RWPE1 (cell line): ENCODE measurements at places on chromosomes 2 and 18.

GRCh38 chr2:10221976-10222870, 80.5 kb upstream of the HPCAL1 start:
- DNase-seq, result no peak

GRCh38 chr18:49021433-49022129, 70.8 kb upstream of the SMAD7 start:
- DNase-seq, result peak; percentile 72

- no peak for DNase-seq
Observed at GRCh38 chr18:5253910-5254309, 41.6 kb downstream of the ZBTB14 start.

DNA sequence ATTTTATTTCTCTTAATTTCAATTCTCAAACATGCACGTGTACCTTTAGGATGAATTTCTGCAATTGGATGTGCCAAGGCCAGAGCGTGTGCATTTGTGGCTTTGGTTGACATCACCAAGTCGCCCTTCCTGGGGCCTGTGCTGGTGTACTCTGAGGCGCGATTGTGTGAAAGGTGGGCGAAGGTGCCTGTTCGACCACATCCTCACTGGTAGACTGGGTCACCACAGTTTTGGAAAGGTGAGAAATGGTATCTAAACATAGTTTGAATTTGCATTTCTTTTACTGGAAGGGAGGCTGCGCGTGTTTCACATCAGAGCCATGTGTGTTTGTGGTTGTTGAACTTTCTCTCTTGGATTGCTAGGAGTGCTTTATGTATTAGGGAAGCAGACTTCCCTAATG, 89.8 kb downstream of the LDLRAD4 start:
- no peak for DNase-seq

GRCh38 chr2:237391140-237391539, 22.8 kb downstream of the COL6A3 start:
- DNase-seq, result no peak

DNA sequence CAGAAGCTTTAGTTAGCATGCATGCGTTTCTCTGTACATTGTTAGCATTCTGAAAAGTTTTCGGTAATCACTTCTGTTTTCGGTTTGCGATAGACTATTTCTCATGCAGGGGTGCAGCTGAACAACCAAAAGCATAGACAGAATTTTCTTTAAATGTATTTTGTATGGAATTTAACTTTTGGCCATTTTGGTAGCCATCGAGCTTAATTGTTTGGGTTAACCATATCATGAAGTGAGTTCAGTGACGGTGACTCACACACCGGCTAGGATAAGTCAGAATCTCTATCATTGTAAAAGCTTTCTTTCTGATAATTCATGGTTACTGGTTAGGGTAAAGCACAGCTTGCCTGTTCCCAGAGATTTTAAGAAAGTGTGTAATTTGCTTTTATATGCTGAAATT, 107.2 kb downstream of the CD226 start:
- no peak for DNase-seq

- no peak for DNase-seq
Observed at GRCh38 chr2:129905664-129906081, 73.8 kb upstream of the RAB6C start.

- no peak for DNase-seq
Observed at GRCh38 chr2:238851026-238851425, 3.1 kb downstream of the TWIST2 start.

- no peak for DNase-seq
Observed at GRCh38 chr2:37284381-37284780, 40.3 kb downstream of the PRKD3 start.

- no peak for DNase-seq
Observed at GRCh38 chr2:75894170-75894569, 183.5 kb upstream of the GCFC2 start.

GRCh38 chr2:9991221-9991620, 39.7 kb downstream of the GRHL1 start:
- no peak for DNase-seq

DNA sequence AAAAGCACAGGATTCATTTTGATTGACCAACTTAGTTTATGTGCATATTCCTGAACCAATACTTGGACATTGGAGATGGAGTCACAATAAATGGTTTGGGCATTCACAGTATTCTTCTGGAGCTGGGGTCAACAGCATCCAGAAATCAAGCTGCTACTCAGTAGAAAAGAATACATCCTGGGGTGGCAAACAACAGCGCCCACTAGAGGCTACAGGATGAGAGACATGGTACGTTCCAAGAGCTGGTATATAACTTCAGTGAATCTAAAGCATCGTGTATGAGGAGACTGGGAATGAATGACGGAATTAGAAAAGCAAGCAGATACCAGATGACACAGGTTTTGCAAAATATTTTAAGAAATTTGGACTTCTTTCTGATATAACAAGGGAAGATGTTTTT, 142.9 kb upstream of the FIGN start:
- DNase-seq, result peak; percentile 5

DNA sequence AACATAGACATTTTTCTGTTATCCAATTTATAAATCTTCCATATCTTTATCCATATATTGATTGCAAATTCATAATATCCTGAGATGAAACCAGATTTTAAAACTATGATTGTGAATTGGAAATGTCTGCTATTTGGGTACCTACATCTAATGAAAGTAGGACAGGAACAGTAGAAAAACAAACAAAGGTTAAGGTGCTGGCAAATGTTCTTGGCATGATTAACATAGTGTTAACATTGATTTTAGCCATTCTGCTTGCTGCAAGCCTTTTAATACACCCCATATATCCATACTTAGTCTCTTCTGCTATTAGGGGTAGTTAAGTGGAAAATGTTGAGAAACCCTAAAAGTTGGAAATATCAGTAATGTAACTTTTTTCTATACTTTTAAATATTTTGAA, 152.0 kb downstream of the KCNJ3 start:
- DNase-seq, result no peak

DNA sequence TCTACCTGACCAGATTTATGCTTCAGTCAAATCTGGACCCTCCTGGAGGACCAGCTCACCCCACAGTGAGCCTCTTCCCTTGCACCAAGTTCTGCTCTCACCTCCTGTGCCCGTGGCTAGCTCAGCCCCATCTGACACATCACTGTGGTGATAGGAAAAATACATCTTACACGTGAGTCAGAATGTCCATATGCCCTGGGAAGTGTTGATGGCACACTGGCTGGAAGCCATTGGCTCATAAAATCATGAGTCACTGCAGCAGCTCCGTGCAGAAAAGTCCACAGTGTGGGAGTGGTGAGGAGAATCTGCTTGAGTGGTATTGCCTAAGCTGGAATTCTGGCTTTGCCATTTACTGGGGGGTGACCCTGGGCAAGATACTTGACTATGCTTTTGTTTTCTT, 42.6 kb upstream of the RAPGEF4 start:
- DNase-seq, result peak; percentile 93

DNA sequence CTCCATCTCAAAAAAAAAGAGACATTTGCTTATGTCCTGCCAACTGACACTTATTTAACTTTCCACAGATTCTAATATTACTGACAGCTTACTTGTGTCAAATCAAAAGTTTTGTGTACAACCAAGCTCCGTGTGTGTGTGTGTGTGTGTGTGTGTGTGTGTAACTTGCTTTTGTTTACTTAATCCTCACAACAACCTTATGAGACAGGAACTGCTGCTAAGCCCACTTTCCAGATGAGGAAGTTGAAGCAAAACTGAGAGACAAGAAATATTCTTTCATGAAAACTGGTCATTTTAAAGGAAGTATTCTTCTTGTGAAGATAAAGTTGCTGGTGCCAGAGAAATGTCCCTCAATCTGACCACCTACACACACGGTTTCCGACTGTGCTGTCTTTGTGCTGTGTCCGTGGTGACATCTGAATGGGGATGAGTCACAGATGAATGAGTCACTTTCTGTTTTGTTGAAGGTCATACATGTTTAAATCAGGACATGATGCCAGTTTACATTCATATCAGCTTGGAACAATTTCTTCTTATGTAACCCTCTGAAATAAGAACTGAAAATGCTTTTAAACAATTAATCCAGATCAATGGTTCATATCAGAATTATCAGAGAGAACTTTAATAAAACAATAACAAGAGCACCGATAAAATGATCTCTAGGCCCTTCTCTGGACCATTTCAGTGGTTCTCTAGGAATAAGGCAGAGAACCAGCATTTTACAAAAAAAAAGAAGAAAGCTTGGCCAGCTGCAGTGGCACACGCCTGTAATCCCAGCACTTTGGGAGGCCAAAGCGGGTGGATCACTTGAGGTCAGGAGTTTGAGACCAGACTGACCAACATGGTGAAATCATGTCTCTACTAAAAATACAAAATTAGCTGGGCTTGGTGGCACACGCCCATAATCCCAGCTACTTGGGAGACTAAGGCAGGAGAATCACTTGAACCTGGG, 95.5 kb downstream of the THNSL2 start:
- peak; percentile 34 for DNase-seq

- DNase-seq, result no peak
Observed at GRCh38 chr18:28576941-28577340, 400.0 kb upstream of the CDH2 start.

- DNase-seq, result no peak
Observed at GRCh38 chr2:10166676-10167292, 44.2 kb downstream of the RRM2 start.

- DNase-seq, result no peak
Observed at GRCh38 chr18:48803951-48804855, 146.6 kb downstream of the SMAD7 start.

- DNase-seq, result no peak
Observed at GRCh38 chr2:28629910-28630309, 121.7 kb upstream of the PPP1CB start.

DNA sequence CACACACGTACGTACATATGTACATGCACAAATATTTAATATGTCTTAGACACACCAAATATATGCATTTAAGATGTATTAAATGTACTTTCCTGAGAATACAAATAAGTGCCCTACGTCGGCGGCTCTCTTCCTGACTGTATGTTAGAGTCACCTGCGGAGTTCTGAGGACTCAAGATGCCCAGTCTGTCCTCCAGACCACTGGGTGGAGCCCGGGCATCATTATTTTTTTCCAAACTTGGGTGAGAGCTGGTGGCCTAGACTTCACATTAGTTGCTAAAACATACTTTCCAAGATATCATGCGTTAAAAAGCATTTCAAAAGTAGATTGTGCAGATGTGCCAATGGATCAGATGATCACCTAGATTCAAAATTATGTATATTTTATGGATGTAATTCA, 2.9 kb downstream of the IL18R1 start:
- no peak for DNase-seq

- no peak for DNase-seq
Observed at GRCh38 chr2:102181919-102182635, 4.7 kb upstream of the IL1RL2 start.

- no peak for DNase-seq
Observed at GRCh38 chr2:128379021-128380015, 60.6 kb upstream of the HS6ST1 start.

DNA sequence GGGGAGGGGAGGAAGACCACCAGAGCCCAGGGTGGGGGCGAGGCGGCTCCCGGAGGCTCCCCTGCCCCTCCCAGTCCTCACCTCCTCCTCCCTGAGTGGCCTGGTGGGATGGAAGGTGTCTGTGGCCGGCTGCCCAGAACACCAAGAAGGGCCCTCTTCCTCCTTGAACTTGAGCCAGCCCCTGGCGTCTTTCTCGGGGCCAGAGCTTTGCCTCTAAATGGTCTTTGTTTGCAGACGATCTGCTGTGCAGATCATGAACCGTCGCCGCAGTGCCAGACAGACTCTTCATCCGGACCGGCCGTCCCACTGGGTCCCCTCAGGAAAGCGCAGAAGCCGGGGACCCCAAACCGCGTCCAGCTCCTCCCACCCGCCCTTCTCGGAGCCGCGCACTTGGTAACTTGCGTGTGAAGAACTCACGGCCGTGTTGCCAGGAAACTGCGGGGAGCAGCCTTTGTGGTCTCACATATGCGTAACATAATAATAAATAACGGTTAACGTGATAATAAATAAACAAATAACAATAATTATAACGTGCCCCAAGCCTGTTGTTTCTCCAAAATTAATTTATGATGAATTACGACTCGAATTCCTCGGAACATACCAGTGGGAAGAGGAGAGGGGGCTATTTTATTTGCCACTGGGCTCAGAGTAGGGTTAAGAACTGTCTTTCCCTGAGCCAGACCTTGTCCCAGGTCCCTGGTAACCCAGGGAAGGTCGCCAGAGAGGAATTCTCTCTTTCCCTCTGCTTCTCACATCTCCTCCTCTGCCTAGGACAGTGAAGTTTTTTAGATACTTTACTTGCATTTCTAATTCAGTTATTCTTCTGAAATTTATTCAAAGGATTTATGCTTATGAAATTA, 41.0 kb downstream of the PTGR3 start:
- no peak for DNase-seq

DNA sequence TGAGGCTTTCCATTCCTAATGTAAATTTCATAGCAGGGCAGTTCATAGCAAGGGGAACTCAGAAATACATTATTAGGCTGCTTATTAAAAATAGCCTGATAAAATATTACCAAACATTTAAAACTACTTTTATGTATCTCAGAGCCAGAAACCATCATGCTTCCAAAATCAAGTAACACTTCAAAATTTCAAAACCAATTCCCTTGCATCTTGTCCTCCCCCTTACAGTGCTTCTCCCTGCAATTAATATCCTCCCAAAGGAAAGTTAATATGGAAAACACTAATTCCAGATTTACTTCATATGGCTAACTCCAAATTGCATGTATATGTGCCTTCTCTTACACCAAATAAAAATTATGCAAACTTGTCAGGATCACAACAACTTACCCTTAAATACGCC, 6.6 kb downstream of the PLEKHH2 start:
- no peak for DNase-seq

DNA sequence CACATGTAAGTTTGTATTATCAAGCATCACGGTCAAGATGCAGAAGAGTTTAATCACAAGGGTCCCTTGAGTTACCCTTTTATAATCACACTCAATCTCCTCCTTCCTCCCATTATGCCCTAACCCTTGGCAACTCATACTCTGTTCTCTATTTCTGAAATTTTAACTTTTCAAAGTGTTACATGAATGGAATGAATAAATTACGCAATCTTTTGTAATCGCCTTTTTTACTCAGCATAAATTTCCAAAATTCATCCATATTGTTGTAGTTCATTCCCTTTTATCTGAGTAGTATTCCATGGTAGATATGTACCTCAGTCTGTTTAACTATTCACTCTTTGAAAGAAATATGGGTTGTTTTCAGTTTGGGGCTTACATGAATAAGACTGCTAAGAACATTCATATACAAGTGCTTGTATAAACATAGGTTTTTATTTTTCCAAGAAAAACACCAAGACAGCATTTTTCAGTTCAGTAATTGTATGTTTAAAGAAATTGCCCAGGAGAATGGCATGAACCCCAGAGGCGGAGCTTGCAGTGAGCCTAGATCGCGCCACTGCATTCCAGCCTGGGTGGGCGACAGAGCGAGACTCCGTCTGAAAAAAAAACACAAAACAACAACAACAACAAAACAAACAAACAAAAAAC, 430.9 kb upstream of the KCNH7 start:
- no peak for DNase-seq

- no peak for DNase-seq
Observed at GRCh38 chr2:95574506-95574905, 17.3 kb upstream of the TRIM43 start.
